ELR (cell line): ENCODE measurements at places on chromosomes 2 and 18.

DNA sequence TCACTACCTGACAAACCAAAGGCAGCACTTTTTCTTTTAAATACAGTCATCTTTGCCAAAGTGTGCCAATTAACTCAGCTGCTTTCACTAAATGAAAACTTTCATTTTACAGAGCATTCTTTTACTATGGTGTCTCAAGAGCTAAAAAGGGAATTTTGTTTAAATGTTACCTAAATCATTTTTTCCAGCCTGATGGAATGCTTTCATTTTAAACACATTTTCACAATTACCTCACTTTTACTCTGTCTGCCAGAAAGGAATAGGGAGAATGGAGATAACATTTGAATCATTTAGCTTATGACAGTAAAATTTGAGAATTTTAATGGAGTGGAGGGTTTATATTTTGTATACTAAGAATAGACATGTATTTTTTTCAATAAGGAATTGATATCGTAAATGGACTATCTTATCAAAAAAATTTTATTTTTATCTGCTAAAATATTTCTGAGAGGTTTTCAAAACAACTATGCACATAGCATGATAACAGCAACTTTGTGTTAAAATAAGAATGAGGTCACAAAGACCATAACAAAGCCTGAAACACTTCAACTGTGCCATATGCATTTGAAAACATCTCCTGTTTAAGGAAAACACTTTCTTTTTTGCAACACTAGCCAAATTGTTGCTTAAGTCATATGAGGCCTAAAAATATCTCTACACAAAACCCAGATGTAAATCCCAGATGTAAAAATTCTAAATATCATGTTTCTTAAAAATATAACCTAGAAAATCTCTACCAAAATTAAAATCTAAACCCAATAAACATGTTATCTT is 769.9 kb upstream of the FSHR start:
- no peak for DNase-seq

GRCh38 chr2:212936572-212936971 is 214.8 kb downstream of the IKZF2 start:
- DNase-seq, result no peak

- no peak for DNase-seq
Observed at GRCh38 chr2:209496586-209496982, 72.7 kb downstream of the MAP2 start.

GRCh38 chr2:173968551-173968950 is 3.4 kb upstream of the SP3 start:
- DNase-seq, result no peak

GRCh38 chr2:27814758-27815157 is 43.2 kb downstream of the MRPL33 start:
- DNase-seq, result no peak
